Articular chondrocyte of knee joint (primary cell): ENCODE measurements at places on chromosomes 5 and 9. TPM values are rescaled to one million over a fixed set of nuclear protein-coding genes. Genes with fewer than 3 reads are reported as not detected.

CCDC152 gene
- 0.78 and 1.1 TPM in 2 replicates for total RNA-seq

SLC22A5 gene
- total RNA-seq = 4.8 and 5.7 TPM in 2 replicates

FGF1 gene
- 124 and 141 TPM in 2 replicates for total RNA-seq

KIF4B gene
- total RNA-seq = not detected in 2 replicates

HSPA5 gene
- total RNA-seq = 147 and 159 TPM in 2 replicates

MYMK gene
- not detected in 2 replicates for total RNA-seq

QRFP gene
- not detected in 2 replicates for total RNA-seq

ADAMTS19 gene
- total RNA-seq = under 0.01 TPM in 1 of 2 replicates, not detected in the other

AK8 gene
- total RNA-seq = 0.78 and 0.86 TPM in 2 replicates

DMRT3 gene
- total RNA-seq = not detected in 2 replicates

LRRC19 gene
- total RNA-seq = under 0.01 TPM in 1 of 2 replicates, not detected in the other

NAIF1 gene
- total RNA-seq = 6.3 and 8.8 TPM in 2 replicates

FGF10 gene
- total RNA-seq = 2.2 and 3.5 TPM in 2 replicates

TRAPPC13 gene
- 29.1 and 32.7 TPM in 2 replicates for total RNA-seq

FRMD3 gene
- 0.11 and 0.13 TPM in 2 replicates for total RNA-seq

FLT4 gene
- total RNA-seq = 0.13 TPM in 1 of 2 replicates, not detected in the other

ZNF883 gene
- 10.3 and 16.1 TPM in 2 replicates for total RNA-seq

KCNN2 gene
- not detected in 2 replicates for total RNA-seq

C7 gene
- not detected in 2 replicates for total RNA-seq

BARHL1 gene
- not detected in 2 replicates for total RNA-seq

JADE2 gene
- 25.3 and 27.0 TPM in 2 replicates for total RNA-seq

STKLD1 gene
- total RNA-seq = 0.32 and 1.3 TPM in 2 replicates

UBE2QL1 gene
- total RNA-seq = 1.3 and 2.4 TPM in 2 replicates

ANKRD31 gene
- 0.13 and 0.65 TPM in 2 replicates for total RNA-seq

DELE1 gene
- total RNA-seq = 44.5 and 56.1 TPM in 2 replicates

EIF4EBP3 gene
- total RNA-seq = 4.2 and 5.0 TPM in 2 replicates

PCDHA4 gene
- 0.26 and 0.32 TPM in 2 replicates for total RNA-seq

NKD2 gene
- total RNA-seq = not detected in 2 replicates

EGFL7 gene
- total RNA-seq = 7.1 and 9.2 TPM in 2 replicates

ZNF169 gene
- total RNA-seq = 5.9 and 6.8 TPM in 2 replicates

CHSY3 gene
- total RNA-seq = 10.6 and 13.7 TPM in 2 replicates

C9orf78 gene
- total RNA-seq = 36.2 and 38.0 TPM in 2 replicates

ANKRD20A1 gene
- not detected in 2 replicates for total RNA-seq

ANKRD18A gene
- total RNA-seq = not detected in 2 replicates

OR4F3 gene
- 0.52 TPM in 1 of 2 replicates, not detected in the other for total RNA-seq

SLC36A2 gene
- not detected in 2 replicates for total RNA-seq

FIBCD1 gene
- total RNA-seq = 0.11 and 0.13 TPM in 2 replicates

GIN1 gene
- total RNA-seq = 8.1 and 8.9 TPM in 2 replicates

TGFBI gene
- total RNA-seq = 1,753 and 2,703 TPM in 2 replicates

MARCHF11 gene
- total RNA-seq = not detected in 2 replicates

ZNF618 gene
- 6.6 and 9.8 TPM in 2 replicates for total RNA-seq

PCDHB13 gene
- total RNA-seq = 2.7 and 4.0 TPM in 2 replicates

ECSCR gene
- 0.52 and 1.5 TPM in 2 replicates for total RNA-seq

PTGDS gene
- 0.65 and 5.1 TPM in 2 replicates for total RNA-seq

PURA gene
- 39.3 and 53.5 TPM in 2 replicates for total RNA-seq

SLC45A2 gene
- 0.11 and 0.13 TPM in 2 replicates for total RNA-seq
